ENCODE measurements at places on chromosomes 11 and 22.

DNA sequence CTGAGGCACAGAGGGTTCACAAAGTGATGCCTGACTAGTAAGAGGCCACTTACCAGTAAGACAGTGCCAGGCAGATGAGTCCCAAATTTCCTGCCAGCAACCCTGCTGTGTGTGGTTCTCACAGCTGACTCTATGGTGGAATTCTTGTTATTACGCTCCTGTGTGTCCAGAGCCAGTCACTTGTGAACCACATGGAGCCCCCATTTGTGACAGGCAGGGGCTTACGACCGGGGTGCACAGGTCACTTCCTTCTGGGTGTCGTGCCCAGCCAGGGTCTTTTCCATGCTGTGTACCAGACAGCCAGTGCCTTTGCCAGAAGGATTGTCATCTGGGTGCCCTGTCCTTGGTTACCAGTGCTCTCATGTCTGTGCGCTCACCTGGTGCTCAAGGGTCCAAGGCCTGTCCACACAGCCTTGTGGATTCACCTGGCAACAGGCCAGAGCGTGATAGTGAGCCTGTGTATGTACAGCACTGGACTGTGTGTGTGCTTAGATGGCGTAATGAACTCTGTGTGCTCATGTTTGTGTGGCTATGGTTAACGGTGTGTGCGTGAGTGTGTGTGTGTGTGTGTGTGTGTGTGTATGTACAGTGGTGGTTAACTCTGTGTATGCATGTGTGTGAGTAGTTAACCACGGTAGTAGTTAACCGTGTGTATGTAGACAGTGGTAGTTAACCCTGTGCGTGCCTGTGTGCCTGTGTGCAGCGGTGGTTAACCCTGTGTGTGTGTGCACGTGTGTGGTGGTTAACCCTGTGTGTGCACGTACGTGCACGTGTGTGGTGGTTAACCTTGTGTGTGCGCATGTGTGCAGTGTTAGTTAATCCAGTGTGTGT, 18.6 kb downstream of the GRAMD4 start:
- DNase-seq = no peak

DNA sequence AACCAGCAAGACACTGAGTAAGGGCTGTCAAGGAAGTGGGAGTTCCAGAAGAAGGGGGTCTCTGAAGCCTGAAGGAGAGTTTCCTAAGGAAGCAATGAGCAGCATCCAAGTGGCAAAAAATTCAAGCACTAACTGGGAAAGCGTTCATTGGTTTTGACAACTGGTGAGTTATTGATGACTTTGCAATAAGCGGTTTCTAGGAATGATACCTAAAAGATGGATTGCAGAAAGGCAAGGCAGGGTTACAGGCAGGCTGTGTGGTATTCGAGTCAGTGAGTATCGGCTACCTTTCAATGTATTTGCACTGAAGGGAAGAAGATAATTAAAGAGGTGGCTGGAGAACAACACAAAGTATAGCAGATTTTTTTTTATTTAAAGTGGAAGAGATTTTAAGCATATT, 59.3 kb upstream of the NCAM1 start:
- no peak for DNase-seq

DNA sequence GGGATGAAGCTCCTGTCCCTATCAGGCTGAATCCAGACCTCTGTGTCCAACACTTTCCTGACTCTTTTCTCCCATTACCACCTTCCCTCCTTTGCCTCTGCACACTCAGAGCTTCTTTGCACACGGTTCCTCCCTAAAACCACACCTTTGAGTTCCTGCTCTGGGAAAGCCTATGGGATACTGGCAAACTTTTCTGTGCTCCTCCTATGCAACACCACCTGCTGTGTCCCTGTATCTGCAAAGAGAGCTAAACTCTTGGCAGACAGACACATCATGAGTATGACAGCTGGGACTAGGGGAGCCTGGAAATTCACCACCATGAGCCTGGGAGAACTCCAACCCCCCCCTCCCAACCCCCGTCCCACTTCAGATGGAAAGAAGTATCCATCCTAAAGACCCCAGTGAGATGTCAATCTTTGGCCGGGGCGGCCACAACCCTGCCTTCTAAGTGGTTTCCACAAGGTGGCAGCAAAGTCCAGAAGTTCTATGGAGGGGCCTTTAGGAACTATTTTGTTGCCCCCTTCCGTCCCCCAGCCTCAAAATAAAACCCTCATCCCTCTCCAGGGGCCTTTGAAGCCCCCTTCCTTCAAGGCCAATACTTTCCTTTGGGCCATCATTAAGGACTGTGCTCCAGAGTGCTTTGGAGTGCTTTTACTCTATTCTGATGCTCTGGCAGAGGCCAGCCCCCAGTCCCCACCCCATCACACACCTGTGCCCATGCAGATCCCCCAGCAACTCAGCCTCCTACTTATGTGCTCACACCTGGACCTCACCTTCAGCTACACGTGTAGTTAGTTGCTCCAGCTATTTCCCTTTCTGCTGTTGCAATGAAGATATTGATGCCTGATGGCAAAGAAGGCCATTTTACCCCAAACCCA, 19.4 kb downstream of the HTR3A start:
- peak; percentile 35 for DNase-seq

DNA sequence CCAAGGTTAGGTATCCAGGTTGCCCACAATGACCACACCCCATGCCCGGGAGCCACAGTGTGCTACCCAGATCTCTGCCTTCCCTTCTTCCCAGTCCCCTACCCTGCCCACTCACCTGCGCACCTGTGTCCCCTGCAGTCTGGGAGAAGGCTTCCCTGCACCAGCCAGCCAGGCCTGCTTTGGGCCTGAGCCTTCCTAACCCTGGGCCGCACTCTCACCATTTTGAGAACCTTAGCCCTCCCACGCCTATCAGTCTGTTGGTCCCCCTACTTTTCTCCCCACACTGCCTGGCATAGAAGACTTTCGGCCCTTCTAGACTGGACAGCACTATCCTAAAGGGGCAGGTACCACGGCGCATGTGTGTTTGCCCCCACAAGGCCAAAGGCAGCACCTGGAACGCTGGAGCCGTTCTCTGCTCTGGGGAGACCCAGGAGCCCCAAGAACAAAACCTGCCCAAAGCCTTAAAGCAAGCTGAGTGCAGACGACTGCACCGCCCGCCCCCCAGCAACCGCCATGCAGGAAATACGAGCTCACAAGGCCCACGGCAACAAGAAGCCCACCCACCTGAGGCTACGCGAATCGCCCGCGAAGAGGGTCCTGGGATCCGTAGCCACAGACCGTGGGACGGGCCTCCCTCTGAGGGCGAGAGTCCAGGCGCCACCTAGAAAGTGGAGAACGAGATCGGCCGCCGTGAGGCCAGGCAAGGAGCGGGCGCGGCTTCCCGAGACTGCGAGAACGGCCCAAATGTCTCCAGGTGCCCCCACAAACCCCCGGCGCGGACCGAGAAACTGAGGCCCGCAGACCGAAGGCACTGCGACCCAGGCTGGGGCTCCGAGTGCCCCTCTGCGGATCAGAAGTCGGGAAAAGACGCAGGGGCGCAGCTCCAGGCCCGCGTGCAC, 546 bp downstream of the GNB1L start:
- no peak for DNase-seq

DNA sequence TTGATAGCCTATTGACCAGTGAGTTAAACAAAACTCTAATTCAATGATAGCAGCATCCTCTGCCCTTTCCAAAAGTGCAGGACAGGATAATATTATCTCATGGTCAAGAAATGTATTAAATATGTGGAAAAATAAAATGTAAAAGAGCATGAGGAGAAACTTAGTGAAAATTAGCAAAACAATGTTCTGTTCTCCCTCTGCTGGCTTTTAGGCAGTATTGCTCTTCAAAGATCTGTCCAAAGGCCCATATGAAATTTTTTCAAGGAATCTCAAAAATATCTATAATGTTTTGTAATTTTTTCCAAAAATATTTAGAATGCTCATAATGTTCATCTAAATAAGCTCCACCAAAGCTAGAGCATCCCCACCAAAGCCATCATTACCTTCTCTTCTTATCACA, 8.3 kb upstream of the ARL14EP start:
- no peak for DNase-seq

DNA sequence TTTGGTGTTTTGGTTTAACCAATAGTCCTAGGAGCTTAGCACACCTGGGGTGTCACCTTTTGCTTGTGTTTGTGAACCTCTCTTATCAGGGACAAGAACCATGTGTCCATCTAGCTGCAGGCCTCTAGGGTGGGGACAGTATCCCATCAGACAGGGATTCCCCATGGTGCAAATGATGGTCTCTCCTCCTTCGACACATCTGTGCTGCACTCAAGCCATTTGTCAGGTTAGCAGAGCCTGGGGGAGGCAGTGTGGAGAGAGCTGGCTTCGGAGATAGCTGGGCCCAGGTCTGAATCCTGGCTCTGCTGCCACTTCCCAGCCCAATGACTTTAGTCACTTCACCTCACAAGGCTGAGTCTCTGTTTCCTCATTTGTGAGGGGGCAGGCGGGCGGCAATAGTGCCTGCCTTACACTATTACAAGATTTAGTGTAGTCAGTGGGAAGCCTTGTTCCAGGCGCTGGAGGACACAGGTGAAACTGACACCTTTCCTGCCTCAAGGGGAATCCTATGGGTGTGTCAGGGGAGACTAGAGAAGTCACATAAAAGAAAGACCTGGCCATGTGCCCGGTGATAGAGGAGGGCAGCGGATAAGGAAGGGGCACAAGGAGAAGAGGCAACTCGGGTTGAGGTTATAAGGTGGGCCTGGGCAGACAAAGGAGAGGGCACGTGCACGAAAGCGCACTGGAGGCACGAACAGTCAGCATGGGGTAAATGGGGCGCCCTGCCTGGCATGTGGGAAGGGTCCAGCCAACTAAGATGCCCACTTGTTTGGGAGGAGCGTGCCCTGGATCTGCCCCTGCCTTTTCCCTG, 12.6 kb downstream of the KLHL35 start:
- DNase-seq = no peak

- no peak for DNase-seq
Measured at GRCh38 chr11:36945384-36945783, 347.3 kb upstream of the RAG2 start.

GRCh38 chr22:32800994-32801536, 440 bp upstream of the TIMP3 start:
- no peak for DNase-seq

- no peak for DNase-seq
Measured at GRCh38 chr11:103546236-103546635, 437.0 kb downstream of the DYNC2H1 start.

GRCh38 chr11:113137713-113138529, 176.5 kb upstream of the TTC12 start:
- no peak for DNase-seq

GRCh38 chr11:100630898-100631297, 56.2 kb upstream of the ARHGAP42 start:
- DNase-seq = no peak
